Brain (organoid and tissue), 16 donors: ENCODE measurements at places on chromosomes 11 and 22. TPM values are rescaled to one million over a fixed set of nuclear protein-coding genes. Genes with fewer than 3 reads are reported as not detected.

OVOL1 gene
- polyA plus RNA-seq = 0.10 TPM

MMP1 gene
- not detected for polyA plus RNA-seq

ENTHD1 gene
- not detected for polyA plus RNA-seq

RASGRP2 gene
- polyA plus RNA-seq = 5.9 TPM

E2F8 gene
- 1.5 TPM for polyA plus RNA-seq

MMP27 gene
- not detected for polyA plus RNA-seq

MS4A12 gene
- polyA plus RNA-seq = not detected

WNT7B gene
- polyA plus RNA-seq = 15.9 TPM

ARHGAP8 gene
- polyA plus RNA-seq = 2.5 TPM

MFRP gene
- not detected for polyA plus RNA-seq

MS4A5 gene
- polyA plus RNA-seq = not detected

CDC42BPG gene
- 9.5 TPM for polyA plus RNA-seq

P2RX6 gene
- polyA plus RNA-seq = 3.5 TPM

GAB4 gene
- not detected for polyA plus RNA-seq

BATF2 gene
- polyA plus RNA-seq = 1.4 TPM

IL17REL gene
- not detected for polyA plus RNA-seq

CTSW gene
- polyA plus RNA-seq = 0.76 TPM

TSPAN32 gene
- not detected for polyA plus RNA-seq

GNB1L gene
- polyA plus RNA-seq = 9.5 TPM

SIDT2 gene
- polyA plus RNA-seq = 22.4 TPM

TRABD gene
- 10.7 TPM for polyA plus RNA-seq

DUSP8 gene
- polyA plus RNA-seq = 29.6 TPM

BAIAP2L2 gene
- 2.6 TPM for polyA plus RNA-seq

GAL3ST1 gene
- polyA plus RNA-seq = 16.0 TPM

JAML gene
- 0.49 TPM for polyA plus RNA-seq

ZNRF3 gene
- 10.9 TPM for polyA plus RNA-seq

RBFOX2 gene
- polyA plus RNA-seq = 67.0 TPM

EXPH5 gene
- 0.49 TPM for polyA plus RNA-seq

CALCA gene
- not detected for polyA plus RNA-seq

P2RY2 gene
- 0.25 TPM for polyA plus RNA-seq

GP1BB gene
- 46.2 TPM for polyA plus RNA-seq

PRG2 gene
- polyA plus RNA-seq = not detected

SEPTIN5 gene
- polyA plus RNA-seq = 290 TPM

SPCS2 gene
- polyA plus RNA-seq = 236 TPM

OR52I1 gene
- polyA plus RNA-seq = not detected

GRAP2 gene
- 0.93 TPM for polyA plus RNA-seq

HBG2 gene
- 1.8 TPM for polyA plus RNA-seq

RFPL2 gene
- polyA plus RNA-seq = 5.3 TPM

OTUB1 gene
- polyA plus RNA-seq = 215 TPM

ARL14EP gene
- 5.8 TPM for polyA plus RNA-seq

APOA5 gene
- polyA plus RNA-seq = not detected

CLTCL1 gene
- polyA plus RNA-seq = 13.7 TPM

ELMOD1 gene
- 5.8 TPM for polyA plus RNA-seq

KCNJ5 gene
- polyA plus RNA-seq = 1.3 TPM

DERL3 gene
- polyA plus RNA-seq = 3.1 TPM

TESMIN gene
- polyA plus RNA-seq = 12.9 TPM

DDI1 gene
- polyA plus RNA-seq = not detected

C11orf16 gene
- polyA plus RNA-seq = 0.49 TPM

CRYBB3 gene
- not detected for polyA plus RNA-seq

EHF gene
- polyA plus RNA-seq = 0.22 TPM

POU2AF1 gene
- polyA plus RNA-seq = 0.49 TPM

FAM181B gene
- 6.2 TPM for polyA plus RNA-seq
